ENCODE measurements at places on chromosomes 1 and 21.

DNA sequence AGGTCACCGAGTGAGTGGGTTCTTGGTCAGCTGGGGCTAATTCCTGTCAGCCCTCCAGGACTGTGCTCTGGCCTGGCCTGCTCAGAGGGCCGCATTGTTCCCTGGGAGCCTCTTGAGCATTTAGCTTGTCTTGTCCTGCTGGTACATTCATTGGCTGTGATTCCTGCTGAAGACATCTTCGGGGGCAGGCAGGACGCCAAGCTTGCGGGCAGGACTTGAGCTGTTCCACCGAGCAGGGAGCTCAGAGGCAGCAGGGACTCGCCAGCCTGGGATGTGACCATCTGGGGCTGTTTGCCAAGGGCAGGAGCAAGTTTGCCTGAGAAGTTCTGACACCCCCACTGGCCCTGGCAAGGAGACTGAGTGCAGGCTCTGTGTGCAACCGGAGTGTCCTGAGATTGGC, 7.0 kb upstream of the SLC26A9 start:
- DNase-seq, result peak; percentile 19

DNA sequence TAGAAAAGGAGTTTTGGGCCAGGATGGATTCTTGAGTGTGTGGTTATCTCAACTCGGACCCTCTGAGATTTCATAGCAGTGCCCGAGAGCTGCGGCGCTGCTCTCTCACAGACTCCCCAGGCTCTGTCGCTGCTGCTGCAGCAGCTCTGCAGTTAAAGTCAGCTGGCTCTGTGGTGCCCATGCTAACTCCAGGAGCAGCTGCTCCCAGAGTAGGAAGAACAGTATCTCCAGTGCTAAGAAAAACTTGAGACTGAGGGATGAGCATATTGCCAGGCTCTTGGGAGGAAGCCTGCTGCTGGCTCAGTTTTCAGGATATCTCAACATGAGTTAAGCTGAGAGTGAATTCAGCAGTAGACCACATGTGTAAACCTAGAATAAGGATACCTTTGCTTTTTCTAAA, 4.5 kb downstream of the LCE2D start:
- DNase-seq, result no peak

- DNase-seq, result no peak
Measured at GRCh38 chr21:18468790-18469189, 65.2 kb upstream of the TMPRSS15 start.

DNA sequence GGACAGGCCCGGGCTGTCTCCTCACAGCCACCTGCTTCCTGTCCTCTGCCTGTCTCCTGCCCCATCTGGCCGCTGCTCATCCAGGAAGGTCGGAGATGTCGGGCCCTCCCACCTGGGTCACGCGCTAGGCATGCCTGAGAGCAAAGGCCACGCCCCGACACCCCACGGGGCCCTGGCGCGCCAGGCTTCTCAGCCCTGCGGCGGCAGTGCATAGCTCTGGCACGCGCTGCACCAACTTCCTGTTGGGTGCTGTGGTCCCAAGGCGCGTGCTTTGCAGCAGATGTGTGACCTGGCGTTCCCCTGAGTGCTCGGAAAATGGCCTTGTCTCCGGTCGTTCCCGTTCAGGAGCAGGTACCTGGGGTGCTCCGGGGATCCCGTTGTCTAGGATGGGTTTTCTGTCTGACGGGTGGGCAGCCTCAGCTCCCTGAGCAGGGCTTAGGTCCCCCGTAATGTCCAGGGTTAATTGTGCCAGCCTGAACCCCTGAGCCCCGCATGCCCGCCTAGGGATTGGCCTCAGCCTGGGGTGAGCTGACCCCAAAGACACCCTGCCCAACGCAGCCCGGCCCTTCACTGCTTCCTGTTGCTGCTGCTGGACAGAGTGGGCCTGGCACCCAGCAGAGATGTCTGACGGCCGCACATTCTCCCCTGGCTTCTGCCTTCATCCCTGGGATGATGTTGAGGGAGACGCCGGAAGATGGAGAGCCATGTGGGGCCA, 19.4 kb upstream of the KCNAB2 start:
- peak; percentile 45 for DNase-seq

DNA sequence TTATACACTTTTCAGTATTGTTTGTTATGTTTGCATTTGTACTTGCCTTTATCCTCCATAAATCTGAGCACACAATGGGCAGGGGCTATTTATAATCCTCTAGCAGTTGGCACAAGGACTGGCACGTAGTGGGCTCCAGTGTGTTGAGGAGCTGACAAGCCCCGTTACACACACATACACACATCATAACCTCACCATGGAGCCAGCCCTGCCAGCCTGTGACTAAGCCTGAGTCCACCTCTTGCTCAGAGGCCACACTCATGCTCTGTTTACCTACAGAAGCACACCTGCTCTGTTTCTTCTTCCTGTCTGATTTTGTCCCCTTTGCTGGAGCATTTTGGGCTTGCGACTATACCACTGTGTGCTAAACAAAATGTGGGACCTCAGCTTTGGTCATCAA, 64.5 kb upstream of the SPATA6 start:
- no peak for DNase-seq

DNA sequence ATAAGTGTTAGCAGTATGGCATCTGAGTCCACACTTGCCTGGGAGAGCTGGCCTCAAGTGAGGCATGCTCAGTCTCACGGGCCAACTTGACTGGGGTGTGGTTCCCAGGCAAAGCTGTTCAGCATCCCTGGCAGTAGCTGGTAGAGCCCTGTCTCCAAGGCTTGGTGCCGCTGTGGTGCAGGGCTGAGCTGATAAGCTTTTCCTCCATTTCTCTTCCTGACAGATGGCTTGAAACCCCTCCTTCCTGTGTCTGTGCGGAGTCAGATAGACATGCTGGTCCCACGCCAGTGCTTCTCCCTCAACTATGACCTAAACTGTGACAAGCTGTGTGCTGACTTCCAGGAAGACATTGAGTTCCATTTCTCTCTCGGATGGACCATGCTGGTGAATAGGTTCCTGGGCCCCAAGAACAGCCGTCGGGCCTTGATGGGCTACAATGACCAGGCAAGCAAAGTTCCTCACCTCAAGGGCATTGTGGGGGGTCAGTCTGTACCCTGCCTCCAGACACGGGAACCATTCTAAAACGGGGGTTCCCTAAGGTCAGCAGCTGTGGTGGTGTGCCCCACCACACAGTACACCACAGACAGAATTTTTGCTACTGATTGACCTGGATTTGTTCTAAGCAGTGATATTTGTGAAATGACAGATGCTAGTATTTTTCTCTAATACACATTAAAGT, 13.7 kb upstream of the MIIP start:
- no peak for DNase-seq

- DNase-seq, result peak; percentile 30
Measured at GRCh38 chr1:119838236-119838635, 27.0 kb upstream of the REG4 start.

DNA sequence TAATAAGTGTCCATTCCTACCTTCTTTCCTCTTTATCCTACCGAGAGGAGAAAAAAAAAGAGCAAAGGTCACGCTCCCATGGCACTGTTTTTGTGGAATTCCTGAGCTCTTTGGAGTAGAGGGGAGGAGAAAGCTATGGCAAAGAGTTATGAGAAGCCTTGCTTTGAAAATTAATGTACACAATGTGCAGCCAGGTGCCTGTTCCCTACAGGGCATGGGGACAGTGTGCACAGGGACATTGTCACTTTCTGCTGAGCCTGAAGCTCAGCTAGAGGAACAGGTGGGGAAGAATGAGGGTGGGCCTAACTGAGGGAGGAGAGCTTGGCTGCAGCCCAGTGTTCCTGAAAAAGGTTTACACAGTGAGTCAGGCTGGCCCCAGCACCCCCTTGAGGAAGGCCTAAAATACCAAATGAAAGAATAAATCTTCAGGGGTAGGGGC, 66.1 kb downstream of the PLXNA2 start:
- DNase-seq, result no peak

DNA sequence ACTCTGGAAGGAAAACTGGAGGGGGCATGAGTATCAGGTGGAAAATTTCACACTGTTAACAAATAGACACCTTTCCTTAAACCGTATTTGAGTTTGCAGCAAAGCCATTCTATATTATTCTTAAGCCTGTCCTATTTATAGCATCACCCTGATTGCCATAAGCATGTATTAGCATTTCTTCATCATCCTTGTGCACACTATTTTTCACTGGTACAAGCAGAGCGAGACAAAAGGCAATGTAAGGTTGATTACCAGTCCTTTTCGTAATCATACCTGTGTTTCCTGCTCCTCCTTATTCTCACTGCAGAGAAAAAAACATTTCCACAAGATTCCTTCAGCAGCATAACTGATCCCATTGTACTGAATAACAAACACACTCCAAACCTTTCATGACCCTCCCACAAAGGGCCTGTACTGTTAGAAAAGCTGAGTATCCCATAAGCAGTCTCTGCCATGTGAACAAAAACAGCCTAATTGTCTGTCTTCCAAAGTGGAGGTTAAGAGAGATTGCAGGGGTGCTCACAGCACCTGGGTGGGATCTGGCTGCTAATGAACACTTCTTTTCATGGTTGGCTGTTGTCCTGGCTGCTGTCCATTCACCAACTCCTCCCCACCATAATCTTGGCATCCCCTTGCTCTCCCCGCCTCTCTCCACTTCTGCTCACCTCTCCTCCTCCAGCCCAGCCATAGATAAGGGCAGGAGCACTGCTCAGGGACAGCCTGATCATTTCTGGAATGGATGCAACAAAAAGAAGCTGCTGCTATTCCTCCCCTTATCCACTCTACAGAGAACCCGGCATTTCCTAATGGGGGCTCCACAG, 30.4 kb downstream of the VTCN1 start:
- no peak for DNase-seq

DNA sequence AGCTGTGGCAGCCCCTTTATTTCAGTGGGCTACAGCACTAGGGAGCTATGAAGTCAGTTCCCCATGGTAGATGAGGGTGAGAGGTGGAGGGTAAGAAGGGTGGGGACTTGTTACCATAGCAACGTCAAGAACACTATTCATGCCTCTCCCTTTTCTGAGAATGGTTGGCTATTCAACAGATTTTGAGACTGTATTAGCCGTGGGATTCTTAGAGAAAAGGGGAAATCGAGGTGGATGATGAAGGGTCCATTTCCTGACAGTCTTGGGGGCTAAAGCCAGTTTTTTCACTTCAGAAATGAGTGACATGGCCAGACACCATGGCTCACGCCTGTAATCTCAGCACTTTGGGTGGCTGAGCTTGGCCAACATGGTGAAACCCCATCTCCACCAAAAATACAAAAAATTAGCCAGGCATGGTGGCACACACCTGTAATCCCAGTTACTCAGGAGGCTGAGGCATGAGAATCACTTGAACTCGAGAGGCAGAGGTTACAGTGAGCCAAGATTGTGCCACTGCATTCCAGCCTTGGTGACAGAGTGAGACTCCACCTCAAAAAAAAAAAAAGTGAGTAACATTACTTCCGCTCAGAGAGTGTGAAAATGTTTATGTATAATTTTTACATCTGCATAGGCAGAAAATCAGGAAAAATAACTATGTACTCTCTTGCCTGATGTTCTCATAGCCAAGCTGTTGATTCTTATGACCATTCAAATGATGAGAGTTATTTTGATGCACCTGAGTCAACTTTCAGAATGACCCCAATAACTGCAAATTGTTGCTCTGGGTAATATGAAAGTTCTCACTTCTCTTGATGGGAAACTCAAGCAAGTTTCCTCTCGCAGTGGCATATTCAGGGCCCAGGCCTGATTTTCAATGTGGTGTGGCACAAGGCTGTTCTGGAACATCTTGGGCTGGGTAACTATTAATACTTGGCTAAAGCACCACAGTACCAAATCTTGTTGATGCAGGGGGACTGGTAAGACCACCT, 23.2 kb upstream of the RGSL1 start:
- no peak for DNase-seq

DNA sequence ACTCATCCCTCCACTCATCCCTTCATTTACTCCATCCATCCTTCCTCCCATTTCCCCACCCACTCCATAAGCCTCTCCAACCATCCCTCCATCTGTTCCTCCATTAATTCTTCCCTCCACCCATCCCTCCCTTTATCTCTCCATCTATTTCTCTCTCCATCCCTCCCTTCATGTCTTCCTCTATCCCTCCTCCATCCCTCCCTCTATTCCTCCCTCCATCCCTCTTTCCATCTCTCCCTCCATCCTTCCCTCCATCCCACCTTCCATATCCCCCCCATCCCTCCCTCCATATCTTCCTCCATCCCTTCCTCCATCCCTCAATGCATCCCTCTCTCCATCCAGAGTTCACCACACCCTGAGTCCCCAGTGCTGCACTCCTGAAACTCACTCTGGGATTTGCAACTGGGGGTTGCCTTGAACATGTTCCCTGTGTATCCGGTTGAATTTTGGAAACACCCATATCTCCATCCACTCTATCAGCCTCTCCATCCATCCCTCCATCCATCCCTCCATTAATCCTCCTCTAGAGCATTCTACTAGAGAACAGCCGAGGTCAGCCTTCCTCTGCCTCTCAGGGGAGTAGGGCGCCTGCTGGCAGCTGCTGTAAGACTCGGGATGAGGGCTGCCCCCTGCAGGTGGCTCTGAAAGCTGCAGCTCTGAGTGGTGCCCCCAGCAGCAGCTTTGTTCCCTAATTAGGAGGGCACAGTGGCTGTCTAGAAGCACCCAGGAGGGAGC, 39.4 kb downstream of the ABCG1 start:
- DNase-seq, result peak; percentile 47
